ENCODE measurements at places on chromosomes 1 and 21.

DNA sequence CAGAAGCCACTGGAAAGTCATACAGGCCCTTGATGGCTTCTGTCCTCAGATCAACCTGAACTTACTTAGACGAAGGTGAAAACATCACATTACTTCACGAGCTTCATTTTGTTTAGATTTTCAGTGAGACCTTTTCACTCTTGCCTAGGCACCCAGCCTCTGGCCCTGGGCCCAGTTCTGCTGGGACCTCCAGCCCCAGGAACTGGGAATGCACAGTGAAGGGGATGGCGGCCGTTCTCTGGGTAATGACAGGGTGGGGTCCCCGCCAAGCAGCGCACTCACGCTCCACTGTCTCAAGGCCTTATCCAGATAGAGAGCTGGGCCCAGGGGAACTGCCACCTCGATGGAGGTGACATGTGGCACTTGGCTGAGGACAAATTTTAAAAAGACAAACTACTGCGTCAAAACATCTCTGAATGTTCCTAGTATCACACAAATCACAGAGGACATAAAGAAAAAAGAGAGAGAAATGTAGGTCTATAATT lies 54.8 kb downstream of the NPHP4 start:
- DNase-seq = no peak

DNA sequence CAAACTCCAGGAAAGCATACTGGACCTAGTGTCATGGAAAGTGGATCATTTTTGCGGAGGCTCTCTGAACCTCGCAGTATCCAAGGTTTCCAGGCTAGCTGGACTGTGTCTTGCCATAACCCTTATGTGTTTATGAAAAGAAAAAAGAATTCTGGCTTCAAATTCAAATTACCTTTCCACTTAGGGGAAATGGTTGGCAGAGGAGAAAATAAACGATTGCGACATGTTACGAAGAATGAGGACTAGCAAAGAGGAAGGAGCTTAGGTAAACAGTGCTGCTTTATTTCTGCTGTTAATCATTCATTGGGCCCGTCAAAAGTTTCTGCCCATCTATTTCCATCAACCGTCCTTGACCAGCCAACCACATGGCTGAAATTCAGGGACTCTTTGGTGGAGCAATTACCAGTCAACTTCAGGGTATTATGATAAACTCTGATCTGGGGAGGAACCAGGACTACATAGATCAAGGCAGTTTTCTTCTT lies at the start of gene C4BPA:
Gene C4BPA (plus strand): TSS at position 342 of the 482 bp plus-strand sequence. CDS start 8,793 bp downstream, outside the sequence.
- no peak for DNase-seq

DNA sequence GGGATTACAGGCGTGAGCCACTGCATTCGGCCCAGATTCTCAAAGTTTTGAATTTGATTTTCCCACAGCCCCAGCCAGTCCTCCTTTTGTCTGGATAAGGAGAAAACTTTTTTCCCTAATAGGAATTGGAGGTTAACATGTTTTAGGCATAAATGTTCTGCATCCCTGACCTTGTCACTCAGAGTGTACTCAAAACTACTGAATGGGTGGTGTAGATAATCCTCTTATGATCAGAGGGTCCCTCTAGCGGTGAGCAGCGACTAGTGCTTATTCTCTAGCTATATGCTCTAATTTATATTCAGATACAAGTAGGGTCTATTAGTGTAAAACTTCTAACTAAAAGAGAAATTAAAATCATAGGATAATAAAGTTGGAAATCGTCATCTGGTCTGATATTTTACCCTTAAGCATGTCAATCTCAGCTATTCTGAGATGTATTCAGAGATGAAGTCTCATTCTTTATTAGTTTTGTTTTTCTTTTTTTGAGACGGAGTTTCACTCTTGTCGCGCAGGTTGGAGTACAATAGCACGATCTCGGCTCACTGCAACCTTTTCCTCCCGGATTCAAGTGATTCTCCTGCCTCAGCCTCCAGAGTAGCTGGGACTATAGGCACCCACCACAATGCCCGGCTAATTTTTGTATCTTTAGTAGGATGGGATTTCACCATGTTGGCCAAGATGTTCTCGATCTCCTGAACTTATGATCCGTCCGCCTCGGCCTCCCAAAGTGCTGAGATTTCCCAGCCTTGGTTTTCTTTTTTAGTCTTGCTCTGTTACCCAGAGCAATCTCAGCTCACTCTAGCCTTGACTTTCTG lies 2.7 kb upstream of the PSMD4 start:
- peak; percentile 47 for DNase-seq

GRCh38 chr1:31609514-31610118 lies 7.9 kb upstream of the HCRTR1 start:
- DNase-seq = no peak

DNA sequence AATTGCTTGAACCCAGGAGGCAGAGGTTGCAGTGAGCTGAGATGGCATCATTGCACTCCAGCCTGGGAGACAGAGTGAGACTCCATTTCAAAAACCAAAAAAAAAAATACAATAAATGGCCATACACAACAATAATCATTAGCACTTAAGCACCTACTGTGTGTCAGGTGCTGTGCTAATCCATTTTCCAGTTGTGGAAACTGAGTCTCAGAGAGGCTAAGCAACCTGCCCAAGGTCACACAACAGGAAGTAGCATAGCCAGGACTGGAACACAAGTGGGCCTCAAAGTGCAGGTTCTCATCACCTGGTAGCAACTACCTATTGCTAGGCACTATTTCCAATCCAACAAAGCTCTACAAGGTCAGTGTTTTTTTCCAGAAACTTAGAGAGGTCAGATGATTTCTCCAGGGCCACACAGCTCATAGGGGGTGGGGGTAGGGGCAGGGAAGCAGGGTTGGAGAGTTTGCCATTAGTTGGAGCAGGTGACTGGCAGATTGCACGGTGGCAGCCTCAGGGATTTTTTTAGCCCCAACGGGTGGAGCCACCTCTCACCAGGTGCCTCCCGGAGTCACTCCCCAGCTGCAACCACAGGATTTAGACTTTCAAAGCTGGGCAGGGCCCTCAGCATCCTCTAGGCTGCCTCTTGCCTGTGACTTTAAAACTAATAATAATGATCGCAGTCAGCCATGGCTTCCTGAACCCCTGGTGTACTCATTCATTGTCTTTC lies 52.5 kb upstream of the ID3 start:
- DNase-seq = no peak

GRCh38 chr21:33441489-33442477 lies 38.0 kb downstream of the TMEM50B start:
- peak; percentile 16 for DNase-seq

- no peak for DNase-seq
Measured at GRCh38 chr1:46569116-46569515, 17.7 kb upstream of the KNCN start.

- no peak for DNase-seq
Measured at GRCh38 chr1:171110621-171111326, 20.1 kb downstream of the FMO3 start.

DNA sequence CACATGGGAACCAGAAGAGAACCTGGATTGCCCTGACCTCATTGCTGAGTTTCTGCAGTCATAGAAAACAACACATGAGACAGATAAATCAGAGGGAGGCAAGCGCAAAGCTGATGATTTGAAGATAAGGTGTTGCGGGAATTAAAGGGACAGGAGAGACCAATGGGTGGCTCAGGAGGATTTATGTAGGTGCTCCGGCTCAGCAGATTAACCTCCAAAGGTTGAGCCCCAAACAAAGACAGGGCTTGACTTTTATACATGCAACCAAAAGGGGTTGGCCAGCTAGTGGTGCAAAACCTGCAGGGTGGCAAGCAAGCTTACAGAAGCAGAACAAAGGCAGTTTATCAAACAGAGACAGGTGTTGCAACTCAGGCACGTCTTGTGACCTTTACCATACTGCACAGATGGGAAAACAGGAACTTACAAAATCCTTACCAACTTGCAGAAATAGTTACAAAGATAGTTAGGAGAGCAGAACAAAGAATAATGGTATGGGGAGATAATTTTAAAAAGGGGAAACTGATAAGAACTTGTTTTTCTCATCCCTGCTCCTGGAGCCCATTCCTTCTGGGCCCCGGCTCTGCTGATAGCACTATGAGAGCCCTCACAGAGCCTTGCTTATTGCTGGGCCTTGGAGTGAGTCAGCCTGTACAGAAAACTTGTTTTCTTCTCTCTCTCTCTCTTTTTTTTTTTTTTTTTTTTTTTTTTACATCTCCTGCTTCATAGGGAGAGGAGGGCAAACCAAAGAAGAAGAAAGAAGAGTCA lies 93.6 kb downstream of the SNRPE start:
- DNase-seq = no peak

GRCh38 chr1:63662056-63662836 lies 69.0 kb downstream of the PGM1 start:
- no peak for DNase-seq

DNA sequence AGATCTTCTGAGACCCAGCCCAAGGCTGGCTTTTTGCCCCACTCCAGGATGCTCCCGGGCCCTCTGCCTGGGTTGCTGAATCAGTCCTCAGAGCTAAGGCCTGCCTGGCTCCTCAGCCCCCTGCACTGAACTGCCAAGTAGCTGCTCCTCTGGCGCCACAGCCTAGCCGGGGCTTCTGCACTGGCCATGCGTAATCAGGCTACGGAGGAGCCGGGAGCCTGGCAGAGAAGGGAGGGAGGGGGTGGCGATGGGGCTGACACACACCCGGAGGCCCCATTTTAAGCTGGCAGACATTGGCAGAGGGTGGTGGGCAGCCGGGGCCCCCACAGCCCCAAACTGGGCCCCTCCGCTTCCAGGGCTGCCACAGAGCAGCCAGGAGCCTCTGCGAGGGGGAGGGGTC lies 38.7 kb downstream of the ALPL start:
- no peak for DNase-seq

- DNase-seq = no peak
Measured at GRCh38 chr1:83011265-83011664, 987.7 kb downstream of the TTLL7 start.

DNA sequence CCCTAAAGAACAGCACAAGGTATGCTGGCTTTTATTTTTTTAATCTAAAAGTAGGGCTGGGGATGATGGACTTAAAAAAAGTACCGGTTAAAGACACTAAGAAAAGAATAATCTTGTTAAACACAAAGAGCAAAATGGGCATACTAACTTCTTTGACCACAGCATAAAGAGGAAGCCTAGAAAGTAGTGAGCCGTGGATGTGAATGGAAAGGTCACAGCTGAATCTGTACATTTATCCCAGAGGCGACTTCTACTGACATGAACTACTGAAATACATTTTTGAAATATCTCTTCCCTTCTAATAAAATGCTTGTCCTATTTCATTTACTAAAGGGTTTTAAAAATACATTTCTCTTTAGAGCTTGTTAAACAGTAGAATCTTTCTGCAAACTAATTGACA lies 140.7 kb downstream of the SLC45A1 start:
- DNase-seq = no peak

DNA sequence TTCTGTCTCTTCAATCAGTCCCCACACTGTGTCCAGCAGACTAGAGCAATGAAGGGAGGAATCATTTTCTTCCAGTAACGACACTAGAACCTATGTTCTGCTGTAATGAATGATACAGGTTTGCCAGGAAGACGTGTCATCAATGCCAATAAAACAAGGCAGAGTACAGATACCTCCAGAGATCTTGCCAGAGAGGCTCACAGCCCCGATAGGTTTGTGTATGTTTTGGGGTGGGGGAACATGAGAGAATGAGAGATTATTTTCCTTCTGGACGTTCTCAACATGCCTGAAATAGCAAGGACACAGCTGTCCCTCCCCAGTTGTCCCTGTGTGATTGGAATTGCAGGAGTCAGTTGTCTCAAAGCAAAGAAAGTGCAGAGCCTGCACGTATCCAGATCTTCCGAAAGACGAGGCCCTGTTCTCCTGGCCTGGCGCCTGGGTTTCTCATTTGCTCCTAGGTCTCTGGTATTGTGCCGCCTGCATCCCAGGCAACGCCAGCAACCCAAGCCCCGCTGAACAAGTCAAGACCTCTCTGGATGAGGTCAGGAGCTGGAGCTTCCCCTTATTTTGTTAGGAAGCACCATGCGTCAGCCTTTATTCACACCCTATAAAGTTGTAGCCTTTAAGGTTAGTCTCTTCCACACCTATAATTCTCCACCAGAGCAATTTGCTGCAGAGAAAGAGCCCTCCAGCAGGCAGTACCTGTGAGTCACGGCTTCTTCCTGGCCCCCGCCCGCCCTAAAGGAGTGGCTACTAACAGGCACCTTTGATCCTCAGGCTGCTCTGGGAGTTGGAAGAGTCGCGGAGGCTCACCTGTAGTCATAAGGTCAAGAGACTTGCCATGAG lies 130.5 kb downstream of the TOMM20 start:
- DNase-seq = no peak

- no peak for DNase-seq
Measured at GRCh38 chr1:53512807-53513755, 53.9 kb downstream of the DMRTB1 start.

DNA sequence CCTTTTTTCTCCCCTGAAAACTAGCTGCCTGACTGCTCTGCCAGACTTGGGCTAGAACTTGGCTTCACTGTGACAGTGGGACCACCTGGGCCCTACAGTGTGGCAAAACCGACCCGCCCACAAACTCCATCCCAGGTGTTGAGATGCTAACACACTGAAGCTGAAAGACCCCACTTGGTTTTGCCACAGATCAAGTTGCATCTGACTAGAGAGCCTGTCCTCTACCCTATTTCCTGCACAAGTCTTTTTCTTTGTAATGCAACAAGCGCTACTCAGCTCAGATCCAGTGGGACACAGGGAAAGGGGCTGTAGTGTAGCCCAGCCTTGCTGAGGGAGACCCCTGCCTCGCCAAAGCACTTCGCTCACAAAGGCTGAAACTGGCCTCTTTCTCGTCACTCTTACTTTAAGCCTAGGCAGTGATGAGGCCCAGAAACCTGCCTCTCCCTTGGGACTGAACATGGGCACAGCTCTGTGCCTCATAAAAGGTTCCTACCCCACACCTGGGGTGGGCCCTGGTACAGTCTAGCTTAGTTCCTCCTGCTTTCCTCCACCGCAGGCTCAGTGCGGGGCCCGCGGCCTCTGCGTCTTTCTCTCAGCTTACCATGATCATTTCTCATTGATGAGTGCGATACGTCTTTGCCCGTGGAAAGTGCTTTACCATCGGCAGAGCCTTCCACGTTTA lies 9.7 kb downstream of the ALPL start:
- DNase-seq = no peak

- no peak for DNase-seq
Measured at GRCh38 chr1:205934788-205935187, 8.5 kb downstream of the SLC26A9 start.

DNA sequence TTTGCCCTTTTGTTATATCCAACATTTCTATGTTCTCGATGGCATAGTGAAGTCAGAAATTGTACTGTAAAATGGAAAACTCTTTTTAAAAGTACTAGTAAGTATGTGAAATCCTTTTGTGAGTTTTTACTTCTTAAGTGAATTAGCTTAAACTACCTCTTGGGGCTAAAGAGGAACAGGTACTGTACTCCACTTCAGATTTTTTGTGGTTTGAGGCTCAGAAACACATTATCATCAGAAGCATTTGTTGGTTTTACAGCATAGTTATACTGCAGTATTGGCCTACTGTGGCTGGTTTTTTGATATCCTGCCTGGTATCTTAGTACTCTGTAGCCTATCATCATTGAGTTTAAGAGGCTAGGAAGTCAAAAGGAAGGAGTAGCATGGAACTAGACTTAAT lies 117.2 kb downstream of the NRDC start:
- no peak for DNase-seq
